ENCODE measurements at places on chromosomes 2 and 18.

DNA sequence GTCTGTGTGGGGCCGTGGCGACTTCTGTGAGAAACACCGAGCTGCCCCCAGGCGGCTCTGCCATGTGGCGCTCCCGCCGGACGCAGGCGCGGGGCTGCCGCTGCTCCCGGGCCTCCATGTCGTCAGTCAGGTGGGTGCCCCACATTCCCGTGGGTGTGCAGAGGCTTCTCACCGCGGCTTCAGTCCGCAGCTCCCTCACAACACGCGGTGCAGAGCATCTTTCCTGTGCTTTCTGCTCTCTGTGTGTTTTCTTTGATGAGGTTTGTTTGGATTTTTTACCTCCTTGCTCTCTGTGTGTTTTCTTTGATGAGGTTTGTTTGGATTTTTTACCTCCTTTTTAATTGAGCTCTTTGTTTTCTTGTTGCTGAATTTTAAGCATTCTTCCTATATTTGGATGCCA is 13.0 kb downstream of the AQP12A start:
- no peak for DNase-seq

- DNase-seq, result no peak
Observed at GRCh38 chr2:239883326-239884050, 141.7 kb downstream of the NDUFA10 start.

- no peak for DNase-seq
Observed at GRCh38 chr2:155151472-155151871, 453.0 kb downstream of the KCNJ3 start.

DNA sequence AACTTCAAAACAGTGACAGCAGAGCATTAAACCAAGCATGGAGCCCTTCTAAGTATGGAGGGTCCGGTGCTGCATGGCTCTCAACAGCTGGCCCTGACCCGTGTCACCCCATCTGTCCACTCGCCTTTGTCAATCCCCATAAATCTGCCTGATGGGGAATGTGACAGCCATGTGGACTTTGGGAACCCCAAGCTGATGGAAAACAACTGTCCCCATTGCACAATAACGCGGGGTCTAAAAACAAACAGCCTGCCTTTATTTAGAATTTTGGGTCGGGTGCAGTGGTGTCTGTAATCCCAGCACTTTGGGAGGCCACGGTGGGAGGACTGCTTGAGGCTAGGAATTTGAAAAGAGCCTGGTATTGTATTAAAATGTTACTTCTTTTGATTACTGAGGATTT is 17.1 kb upstream of the THADA start:
- DNase-seq, result no peak

- DNase-seq, result no peak
Observed at GRCh38 chr2:166090908-166091307, 36.9 kb downstream of the SCN1A start.

DNA sequence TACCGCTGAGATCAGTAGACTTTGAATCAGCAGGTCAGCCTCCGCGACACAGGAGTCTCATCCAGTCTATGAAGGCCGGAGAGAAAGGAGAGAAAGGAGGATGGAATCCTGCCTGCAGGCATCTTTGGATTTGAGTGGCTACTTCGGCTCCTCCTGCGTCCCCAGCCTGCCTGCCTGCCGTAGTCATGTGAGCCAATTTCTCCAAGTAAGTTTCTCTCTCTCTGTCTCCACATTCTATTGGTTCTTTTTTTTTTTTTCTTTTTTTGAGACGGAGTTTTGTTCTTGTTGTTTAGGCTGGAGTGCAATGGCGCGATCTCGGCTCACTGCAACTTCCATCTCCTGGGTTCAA is 16.7 kb downstream of the PDCD1 start:
- DNase-seq, result no peak

GRCh38 chr18:8037296-8037695 is 470.2 kb downstream of the PTPRM start:
- DNase-seq, result no peak

GRCh38 chr2:217790681-217791392 is 212.0 kb downstream of the TNS1 start:
- DNase-seq, result no peak

DNA sequence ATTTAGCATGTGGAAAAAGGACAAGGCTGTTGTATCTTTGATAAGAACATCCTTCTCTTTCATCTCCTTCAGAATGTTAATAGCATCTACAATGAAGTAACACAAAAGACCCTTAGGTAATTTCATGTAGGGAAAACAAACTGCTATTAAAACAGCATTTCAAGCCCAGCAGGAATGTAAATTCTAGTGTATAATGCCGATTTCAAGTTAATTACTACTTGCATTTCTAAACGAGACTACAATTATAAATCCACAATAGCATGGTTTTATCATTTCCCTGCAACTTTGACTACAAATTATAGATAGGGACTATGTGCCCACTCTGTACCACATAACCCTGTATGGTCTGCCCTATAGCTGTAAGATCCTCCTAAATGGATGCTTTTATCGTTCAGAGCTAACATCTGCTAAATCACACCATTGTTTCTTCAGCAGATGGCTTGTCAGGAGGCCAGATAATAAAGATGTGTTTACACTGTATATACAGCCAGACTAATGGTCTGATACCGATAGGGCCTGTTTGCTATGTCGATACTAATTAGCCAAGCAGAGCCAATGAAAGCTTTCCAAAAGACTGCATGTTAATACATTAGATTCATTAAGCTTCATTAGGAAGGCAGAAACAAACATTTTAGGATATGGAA is 51.9 kb downstream of the LRPPRC start:
- DNase-seq, result no peak

- DNase-seq, result no peak
Observed at GRCh38 chr18:58813105-58813504, 51.6 kb upstream of the ZNF532 start.
